ENCODE measurements at places on chromosomes 11 and 22.

DNA sequence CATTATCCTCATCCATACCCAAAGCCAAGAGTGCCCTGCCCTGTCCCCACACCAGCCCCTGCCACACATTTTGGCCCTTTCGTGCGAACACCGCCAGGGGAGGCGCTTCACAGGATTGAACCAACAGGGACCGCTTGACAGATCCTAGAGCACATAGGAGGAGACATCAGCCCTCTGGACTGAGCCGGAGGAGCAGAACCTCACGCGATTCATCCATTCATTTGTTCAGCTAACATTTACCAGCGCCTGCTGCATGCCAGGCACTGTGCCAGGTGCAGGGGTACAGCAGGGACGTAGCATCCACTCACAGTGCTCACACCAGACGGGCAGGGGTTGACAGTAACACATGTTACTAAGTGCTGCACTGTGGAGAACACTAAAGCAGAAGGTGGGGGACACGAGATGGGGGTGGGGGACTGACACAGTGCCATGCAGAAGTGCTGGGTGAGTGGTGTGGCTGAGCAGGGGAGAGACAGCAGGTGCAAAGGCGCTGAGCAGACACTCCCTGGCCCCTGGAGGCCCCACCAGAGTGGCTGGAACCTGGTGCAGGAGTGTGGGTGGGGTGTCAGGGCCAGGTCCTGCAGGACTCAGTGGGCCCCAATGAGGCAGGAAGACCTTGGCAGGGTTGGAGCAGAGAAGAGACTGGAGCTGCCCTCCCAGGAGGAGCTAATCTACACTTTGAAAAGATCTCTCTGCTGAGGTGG lies 3.4 kb downstream of the GNAZ start:
- DNase-seq: no peak

DNA sequence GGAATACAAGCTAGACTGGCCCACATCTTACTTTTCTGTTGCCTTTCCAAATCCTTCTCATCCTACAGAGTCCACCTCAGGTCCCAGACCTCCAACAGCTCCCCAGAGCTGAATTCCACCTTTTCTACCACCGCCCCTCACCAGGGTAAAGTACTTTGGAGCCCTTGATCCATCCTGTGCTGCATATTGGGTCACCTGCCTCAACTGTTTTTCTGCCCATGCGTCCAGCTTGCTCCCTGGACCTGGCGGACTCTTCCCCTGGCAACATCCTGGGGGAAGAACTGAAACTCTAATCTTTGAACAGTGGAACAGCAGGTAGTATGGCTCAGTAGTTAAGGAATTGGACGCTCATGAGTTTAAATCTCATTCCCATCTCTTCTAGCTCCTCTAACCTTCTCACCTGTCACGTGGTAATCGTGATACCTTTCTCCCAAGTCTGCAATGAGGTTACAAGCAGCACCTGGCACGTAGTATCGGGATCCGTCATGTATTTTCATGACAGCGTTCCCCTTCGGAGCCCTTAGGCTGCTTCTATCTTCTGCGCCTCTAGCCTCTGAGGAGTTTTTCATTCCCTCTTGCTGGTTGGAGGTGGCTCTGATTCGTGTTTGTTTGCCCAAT lies 98.1 kb downstream of the CEP164 start:
- no peak for DNase-seq

- no peak for DNase-seq
Measured at GRCh38 chr22:19728836-19729235, 5.5 kb downstream of the GP1BB start.

GRCh38 chr11:102114032-102114431 lies 3.8 kb downstream of the YAP1 start:
- no peak for DNase-seq

GRCh38 chr11:67375320-67376055 lies 2.1 kb upstream of the CLCF1 start:
- DNase-seq: no peak
